Astrocyte (in vitro differentiated cells and primary cell): ENCODE measurements at places on chromosomes 16 and 17.

DNA sequence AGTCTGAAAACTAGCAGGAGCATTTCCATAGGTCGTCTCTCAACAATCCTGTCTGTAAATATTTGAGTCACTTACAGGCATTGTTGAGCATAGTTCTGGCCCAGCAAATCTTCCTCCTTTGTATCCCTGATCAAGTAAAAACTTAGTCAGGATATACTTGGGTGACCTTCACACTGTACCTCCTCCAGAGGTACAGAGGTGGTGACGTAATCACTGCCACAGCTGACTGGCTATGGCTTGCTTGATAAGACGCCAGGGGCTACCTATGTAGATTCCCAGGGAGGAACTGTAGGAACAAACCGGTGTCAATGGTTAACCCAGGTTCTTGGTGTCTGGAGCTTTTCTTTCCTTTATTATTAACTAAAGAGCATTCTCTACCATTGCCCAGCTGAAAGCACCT is at the start of gene KCNJ16:
Gene KCNJ16, plus strand, starts transcription at position 270 of the 400 bp plus-strand sequence. CDS start 56,863 bp downstream, outside the sequence.
- DNase-seq = no peak

DNA sequence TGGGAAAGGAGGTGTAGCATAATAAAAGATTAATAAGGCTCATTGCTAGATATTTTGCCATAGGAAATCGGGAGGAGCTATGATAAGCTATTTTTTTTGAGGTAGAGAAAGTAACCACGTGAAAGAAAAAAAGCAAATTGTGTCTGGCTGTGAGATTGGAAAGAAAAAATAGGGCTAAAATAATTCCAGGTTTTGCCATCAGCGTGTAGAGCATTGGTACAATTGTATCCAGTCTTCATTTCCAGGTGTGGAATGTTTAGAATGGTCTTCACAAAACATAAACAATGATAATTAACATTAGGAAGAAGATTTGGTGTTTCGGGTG is 1.1 kb downstream of the TANC2 start:
- no peak for DNase-seq

DNA sequence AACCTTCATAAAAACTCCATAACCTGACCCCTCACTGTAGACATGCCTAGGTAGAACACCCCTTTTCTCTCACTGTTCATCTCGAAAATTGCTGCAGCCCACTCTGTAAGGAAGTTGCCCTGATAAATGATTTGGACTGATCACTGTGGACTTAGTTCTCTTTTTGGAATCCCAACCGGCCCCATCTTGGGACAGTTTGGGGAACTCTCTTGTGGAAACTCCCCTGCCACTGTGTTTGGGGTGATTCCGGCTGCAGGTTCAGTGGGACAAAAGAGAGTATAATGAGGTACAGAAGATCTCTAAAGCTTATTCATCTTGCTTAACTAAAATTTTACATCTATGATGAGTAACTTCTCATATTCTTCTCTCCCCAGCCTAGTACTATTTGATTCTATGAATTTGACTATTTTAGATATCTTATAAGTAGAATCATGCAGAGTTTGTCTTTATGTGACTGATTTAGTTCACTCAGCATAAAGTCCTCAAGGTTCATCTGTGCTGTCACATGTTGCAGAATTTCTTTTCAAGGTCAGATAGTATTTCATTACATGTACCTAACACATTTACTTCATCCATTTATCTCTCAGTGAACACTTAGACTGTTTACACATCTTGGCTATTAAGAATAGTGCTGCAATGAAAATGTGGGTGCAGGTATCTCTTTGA is 84.9 kb downstream of the ABCA8 start:
- DNase-seq = no peak

DNA sequence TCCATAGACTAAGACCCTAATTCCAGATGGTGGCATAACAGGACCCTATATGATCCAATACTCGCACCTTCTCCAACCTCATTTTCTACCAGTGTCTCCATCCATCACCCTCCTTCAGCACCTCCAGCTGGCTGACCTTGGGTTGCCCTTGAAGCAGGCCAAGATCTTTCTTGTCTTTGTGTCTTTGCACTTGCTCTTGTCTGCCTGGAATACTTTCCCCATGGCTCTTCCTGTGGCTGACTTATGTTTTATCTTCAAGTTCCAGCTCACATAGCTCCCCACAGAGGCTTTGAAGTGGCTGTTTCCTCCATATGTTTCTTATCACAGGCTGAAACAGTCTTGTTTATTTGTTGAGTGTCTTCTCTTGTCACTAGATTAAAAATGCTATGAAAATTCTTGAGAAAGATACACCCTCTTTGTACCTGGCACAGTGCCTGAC is 29.6 kb upstream of the MMD start:
- peak; percentile 74 for DNase-seq

- DNase-seq = no peak
Observed at GRCh38 chr16:61179561-61179960, 856.7 kb downstream of the CDH8 start.

DNA sequence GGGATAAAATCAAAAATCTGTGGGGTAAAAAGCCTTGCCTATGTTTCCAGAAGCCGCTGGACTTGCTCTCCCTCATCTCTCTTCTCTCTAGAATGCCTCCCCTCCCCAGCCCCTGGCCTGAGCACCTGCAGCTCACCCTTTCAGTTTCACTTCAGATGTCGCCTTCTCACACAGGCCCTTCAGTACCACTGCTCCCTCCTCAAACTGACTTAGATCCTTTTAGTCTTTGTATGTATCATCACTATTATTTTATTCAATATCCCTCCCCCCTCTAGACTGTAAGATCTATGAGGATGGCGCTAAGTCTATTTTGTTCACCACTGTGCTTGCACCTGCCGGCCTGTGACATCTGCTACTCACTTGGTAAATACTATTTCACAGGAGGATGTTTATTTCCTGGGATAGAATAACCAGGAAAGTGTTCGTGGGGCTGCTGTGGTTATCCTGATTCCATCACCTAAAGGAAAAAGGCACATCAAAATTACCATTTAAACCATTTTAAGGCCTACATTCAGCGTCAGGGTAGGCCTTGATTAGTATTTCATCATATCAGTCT is 122.3 kb downstream of the MRTFB start:
- no peak for DNase-seq

DNA sequence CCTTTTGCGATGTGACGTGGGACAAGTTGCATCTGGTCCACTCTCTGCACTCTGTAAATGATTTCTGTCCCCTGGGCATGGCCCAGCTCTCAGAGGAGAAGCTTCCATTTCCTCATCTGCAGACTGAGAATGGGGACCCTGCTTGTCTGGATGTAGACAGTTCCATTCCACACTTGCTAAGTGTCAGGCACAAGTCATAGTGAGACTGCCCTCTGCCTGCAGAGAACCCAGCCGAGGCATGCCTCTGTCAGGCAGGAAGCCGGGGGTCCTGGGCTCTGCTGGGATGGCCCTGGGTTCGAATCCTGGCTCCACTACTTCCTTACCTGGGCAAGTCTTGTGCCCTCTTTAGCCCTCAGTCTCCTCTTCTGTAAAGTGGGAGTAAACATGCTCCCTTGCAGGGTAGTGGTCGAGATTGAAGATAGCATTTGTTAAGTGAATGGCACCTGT is 4.1 kb downstream of the MAP2K3 start:
- no peak for DNase-seq

DNA sequence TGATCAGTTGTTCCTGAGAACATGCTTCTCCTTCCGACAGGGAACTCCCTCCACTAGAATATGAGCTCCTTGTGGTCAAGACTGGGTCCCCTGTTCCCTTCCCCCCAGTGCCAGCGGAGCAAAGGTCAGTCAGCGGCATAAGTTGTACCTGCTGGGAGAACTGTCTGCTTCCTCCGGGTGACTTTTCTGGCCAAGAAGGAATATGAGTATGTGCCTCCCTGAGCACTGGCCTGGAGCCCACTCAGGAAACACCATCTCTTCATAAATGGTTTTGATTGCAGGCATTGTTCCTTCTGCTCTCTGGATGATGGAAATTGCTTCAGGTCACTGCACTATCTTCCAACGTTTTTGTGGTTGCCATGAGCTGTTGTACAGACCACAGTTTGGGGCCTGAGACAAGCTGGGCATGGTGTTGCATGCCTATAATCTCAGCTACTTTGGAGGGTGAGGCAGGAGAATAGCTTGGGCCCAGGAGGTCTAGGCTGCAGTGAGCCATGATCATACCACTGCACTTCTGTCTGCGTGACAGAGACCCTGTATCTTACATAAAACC is 2.9 kb upstream of the P4HB start:
- DNase-seq = no peak

DNA sequence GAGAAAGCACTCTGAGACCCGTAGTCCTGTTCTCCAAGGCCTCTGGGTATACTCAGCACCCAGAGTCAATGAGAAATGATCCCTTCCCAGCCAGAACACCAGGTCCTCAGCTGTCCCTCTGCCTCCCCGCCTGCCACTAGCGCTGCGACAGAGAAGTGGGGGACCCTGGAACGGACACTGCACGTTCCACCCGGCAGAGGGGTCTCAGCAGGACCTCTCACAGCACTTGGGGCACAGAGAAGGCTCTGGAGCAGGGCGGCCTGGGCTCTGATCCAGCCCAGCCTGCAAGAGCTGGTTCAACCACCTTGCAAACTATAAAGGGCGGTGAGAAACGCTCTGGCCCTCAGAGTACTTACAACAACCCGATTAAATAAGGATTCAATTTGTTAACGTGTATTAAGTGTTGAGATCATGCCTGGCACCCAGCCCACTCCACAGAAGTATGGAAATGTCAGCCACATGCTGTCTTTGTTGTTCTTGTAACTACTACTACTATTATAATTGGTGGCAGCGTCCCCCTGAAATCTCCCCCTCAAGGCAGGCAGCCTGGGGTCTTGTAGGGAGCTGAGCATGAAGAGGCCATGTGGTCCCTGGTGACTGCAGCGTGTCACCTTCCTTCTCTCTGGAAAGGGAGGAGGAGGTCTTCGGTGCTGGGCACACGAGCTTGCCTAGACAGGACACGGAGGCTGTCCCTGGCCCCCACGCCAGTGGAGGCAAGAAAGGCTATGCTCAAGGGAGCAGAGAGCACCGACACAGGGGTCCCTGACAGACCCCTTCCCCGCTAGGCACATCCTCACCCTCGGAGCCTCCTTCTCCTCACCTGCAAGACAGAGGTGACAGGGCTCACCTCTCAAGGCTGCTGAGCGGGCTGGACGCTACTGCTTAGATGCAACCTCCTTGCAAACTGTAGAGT is 2.4 kb downstream of the OSGIN1 start:
- peak; percentile 36 for DNase-seq

- DNase-seq = no peak
Observed at GRCh38 chr17:49647256-49647585, 30.7 kb downstream of the SPOP start.

DNA sequence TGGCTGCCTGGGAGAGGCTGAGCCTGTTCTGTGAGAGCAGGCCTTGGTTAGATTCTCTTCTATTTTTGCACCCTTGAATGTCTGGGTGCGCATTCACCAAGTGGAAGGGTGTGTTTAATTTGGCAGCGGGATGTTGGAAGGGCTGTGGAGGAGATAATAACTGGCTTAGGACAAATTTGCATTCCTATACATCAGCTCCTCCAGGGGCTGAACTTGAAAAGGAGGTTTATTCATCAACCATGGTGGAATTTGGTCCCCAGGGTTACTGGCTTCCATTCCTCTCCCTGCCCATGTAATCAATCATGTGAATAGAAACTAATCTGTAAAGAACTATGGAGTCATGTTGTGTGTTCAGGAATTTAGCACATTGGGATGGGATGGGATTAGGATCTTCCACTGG is 100.2 kb upstream of the FOXF1 start:
- peak; percentile 34 for DNase-seq

DNA sequence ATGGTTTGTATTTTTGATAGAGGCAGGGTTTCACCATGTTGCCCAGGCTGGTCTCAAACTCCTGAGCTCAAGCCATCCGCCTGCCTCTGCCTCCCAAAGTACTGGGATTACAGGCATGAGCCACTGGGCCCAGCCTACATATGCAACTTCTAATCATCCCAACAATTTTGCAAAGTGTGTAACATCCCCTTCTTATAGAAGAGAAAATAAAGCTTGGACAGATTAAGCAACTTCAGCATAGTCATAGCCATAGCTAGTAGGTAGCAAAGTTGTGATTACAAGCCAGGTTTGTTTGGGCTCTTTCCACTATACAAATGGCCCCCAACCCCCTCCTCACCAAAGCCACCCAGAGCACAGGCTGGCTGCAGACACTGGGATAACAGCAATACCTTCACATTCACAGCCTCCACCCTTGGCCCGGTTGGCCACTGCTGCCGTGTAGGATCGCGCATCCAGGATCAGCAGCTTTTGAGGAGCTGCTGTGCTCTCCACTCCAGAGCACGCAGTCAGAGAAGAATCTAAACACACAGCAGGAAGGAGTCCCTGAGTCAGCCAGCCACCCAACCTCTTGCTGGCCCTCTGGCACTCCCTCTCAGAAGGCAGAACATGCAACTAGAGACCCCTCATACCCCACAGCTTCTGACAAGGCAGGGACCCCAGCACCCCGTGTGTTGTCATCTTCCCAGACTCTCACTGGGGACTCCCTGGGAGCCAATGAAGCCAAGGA is 7.9 kb downstream of the MTMR4 start:
- DNase-seq = no peak

DNA sequence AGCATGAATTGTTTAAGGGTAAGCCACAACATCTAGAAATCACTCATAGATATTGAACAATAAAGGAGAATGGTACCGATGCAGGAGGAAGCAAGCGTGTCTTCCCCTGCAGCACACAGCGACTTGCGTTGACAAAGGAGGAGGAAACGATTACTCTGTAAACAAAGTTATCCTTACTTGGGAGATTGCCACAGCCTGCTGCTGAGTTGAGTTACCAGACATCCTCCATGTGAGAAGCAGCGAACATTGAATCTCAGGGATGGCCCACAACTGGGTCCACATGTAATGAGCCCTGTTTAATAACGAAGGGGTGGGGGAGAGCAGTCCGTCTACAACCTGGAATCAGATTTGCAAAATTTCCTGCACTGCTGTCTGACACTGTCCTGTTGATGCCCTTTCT is 27.7 kb downstream of the CLUH start:
- no peak for DNase-seq

DNA sequence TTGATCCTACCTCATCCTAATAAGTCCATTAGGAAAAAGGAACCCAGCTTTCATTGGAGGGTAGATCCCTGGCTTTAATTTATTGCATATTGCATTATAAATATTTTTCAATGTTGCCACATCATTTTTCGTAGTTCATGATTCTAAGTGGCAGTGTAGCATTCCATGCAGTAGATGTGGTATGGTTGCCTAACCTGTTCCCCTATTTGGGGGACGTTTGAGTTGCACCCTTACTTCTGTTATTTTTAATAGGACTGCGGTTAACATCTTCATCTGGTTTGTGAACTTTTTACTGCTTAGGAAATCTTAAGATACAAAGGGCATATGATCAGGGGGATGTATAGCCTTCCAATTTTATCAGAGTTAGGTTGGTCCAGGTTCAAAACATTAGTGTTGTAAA is 5.4 kb downstream of the SCPEP1 start:
- no peak for DNase-seq

- peak; percentile 79 for DNase-seq
Observed at GRCh38 chr16:68310774-68311511, at the start of the genes PRMT7 and SLC7A6OS. Gene PRMT7 (plus strand): TSS chr16:68311019. CDS start chr16:68315980, 4,961 bp downstream. Gene SLC7A6OS (minus strand): TSS chr16:68310946. CDS start chr16:68310926, 20 bp downstream.

GRCh38 chr16:18049547-18050133 is 286.9 kb downstream of the NPIPA8 start:
- no peak for DNase-seq
